Psoas muscle (tissue), 8 donors: ENCODE measurements at places on chromosomes 4 and X. TPM values are rescaled to one million over a fixed set of nuclear protein-coding genes. Genes with fewer than 3 reads are reported as not detected.

RTL9 gene
- 0.08 TPM for total RNA-seq

DNA sequence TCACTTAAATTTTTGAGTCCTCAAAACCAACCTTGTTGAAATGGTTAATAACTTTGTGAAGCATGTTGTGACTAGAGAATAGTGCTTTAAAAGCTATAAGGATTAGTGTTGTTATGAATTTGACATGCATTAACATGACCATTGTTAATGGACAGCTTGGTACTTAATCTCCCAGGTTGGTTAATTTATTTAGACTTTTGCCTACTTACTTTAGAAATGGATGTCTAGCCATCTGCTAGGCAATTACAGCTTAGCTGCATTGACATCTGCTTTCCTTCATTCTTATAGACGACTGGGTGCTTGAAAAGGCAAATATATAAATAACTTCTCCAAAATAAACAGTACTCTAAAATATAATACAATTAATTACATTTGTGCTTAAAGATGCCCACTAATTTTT is 368.0 kb downstream of the CCSER1 start:
- H3K27me3 ChIP-seq, result no peaks in the 10 kb centered on the region
- H3K4me1 ChIP-seq, result no peaks in the 10 kb centered on the region
- H3K27ac ChIP-seq, result no peak overlapping the region
- no peaks in the 10 kb centered on the region for H3K36me3 ChIP-seq

ODAPH gene
- total RNA-seq, result not detected

GRCh38 chrX:56784666-56785065 is 55.6 kb downstream of the NBDY start:
- no peak overlapping the region for H3K4me3 ChIP-seq
- no peak overlapping the region for H3K27ac ChIP-seq
- DNase-seq, result no peak

DNA sequence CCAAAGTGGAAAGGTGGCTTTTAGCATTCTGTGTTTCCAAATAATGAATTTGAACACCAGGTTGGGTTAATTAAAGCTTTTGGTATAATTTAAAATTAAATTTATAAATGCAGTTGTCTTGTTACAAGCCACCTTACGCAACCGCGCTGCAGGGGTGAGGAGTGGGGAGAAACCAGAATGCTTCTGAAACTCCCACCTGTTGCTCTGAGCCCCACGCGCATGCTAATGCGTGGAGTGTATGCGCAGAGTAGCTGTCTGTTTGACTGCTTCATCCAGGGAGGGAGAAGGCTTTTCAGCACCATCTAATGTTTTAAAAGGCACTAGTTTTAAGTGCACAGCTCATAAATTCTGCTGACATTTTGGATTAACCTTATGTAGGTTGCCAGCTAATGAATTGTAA is 12.5 kb downstream of the OGT start:
- H3K36me3 ChIP-seq, result peaks cover 62% of the 10 kb centered on the region
- H3K4me1 ChIP-seq, result peaks cover 19% of the 10 kb centered on the region
- no peak overlapping the region for H3K27ac ChIP-seq
- no peak for DNase-seq

NHSL2 gene
- 4.4 TPM for total RNA-seq

- no peak overlapping the region for H3K27ac ChIP-seq
- no peaks in the 10 kb centered on the region for H3K36me3 ChIP-seq
These were observed 19.6 kb upstream of the PLXNB3 start for GRCh38 chrX:153744210-153745066.

DNA sequence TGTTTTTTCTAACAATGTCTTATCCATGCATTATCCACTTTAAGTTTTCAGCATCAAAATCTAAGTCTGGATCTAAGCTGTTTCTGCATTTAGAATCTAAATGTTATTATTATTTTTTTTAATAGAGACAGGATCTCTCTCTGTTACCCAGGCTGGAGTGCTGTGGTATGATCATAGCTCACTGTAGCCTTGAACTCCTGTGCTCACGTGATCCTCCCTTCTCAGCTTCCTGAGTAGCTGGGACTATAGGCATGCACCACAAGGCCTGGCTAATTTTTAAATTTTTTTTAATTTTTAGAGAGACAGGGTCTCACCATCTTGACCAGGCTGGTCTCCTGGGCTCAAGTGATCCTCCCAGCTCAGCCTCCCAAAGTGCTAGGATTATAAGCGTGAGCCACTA is 52.7 kb downstream of the WDR19 start:
- no peaks in the 10 kb centered on the region for H3K4me1 ChIP-seq
- no peaks in the 10 kb centered on the region for H3K27me3 ChIP-seq
- H3K36me3 ChIP-seq, result peaks cover 2% of the 10 kb centered on the region
- no peak overlapping the region for H3K4me3 ChIP-seq
- no peak for DNase-seq

GRCh38 chrX:140723121-140723715 is 13.7 kb downstream of the LINC00632 start:
- H3K27ac ChIP-seq, result no peak overlapping the region
- H3K36me3 ChIP-seq, result no peaks in the 10 kb centered on the region
- H3K27me3 ChIP-seq, result no peaks in the 10 kb centered on the region
- DNase-seq, result no peak

- H3K27me3 ChIP-seq, result no peaks in the 10 kb centered on the region
- H3K4me1 ChIP-seq, result no peaks in the 10 kb centered on the region
- H3K4me3 ChIP-seq, result no peak overlapping the region
- no peaks in the 10 kb centered on the region for H3K36me3 ChIP-seq
- no peak for DNase-seq
These were observed 521.2 kb downstream of the STIM2 start for GRCh38 chr4:27381815-27382214.

ADH1A gene
- total RNA-seq, result 0.65 TPM

DNA sequence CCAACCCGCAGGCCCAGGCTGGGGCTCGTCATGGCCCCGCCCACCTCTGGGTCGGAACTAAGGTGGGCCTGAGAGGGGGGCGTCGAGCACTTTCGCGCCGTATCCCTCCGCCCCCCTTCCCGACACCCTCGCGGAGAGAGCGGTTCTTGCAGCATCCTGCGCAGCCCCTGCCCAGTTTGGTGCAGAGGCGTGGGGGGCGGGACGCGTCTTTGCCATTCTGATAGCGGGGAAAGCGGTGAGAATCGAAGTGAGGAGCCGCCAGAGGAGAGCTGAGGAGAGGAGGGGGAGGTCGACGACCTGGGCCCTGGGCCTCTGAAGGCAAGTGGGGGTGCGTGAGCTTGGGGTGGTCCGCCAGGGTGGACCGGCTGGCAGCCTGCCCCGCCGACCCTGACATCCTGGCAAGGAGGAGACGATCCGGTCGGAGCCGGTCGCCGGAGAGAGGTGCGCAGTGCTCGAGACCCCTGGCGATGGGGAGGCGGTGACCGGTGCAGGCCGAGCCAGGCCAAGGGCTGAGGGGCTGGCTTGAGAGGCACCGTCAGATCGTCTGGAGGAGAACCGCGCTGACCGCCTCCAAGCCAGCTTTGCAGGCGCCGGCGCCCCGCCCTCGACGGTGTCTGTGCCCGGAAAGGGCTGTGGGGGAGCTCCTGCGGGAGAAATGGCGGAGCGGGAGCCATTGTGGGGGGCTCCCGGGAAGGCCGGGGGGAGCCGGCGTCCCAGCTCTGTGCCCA is 25.5 kb downstream of the GPRASP3 start:
- H3K36me3 ChIP-seq, result no peaks in the 10 kb centered on the region
- no peaks in the 10 kb centered on the region for H3K4me1 ChIP-seq
- no peak overlapping the region for H3K27ac ChIP-seq

NDNF gene
- 4.1 TPM for total RNA-seq

- H3K4me1 ChIP-seq, result peaks cover 5% of the 10 kb centered on the region
- H3K36me3 ChIP-seq, result no peaks in the 10 kb centered on the region
- no peak for DNase-seq
- peak overlapping the region; percentile 93 for H3K27ac ChIP-seq
- H3K4me3 ChIP-seq, result peak overlapping the region; percentile 55
These were observed 28.4 kb downstream of the CD99L2 start for GRCh38 chrX:150870029-150870428.

GRCh38 chrX:47204970-47205369 is 11.3 kb downstream of the UBA1 start:
- H3K36me3 ChIP-seq, result no peaks in the 10 kb centered on the region
- no peak overlapping the region for H3K4me3 ChIP-seq
- no peaks in the 10 kb centered on the region for H3K27me3 ChIP-seq

RNF212 gene
- total RNA-seq, result 0.91 TPM

DNA sequence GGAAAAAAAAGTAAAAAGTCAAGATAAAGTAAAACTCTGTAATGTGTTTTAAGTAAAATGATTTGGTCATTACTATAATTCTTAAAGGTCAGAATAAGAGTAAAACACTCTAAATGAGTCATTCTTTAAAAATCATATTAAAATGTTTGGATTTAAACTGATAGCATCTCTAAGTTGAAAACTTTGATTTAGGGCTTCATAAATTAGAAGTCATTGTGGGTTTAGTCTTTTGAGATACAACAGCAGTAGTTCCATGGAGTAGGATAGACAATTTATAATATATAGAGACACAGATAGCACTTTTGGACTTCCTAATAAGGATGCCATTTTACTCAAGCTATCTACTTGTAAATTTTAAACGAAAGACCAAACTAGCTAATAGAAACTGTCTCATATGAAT is 77.1 kb upstream of the PABPC4L start:
- H3K4me3 ChIP-seq, result no peak overlapping the region
- no peaks in the 10 kb centered on the region for H3K36me3 ChIP-seq
- no peak overlapping the region for H3K27ac ChIP-seq
- no peak for DNase-seq
